ENCODE measurements at places on chromosomes 5 and 9.

GRCh38 chr5:89280103-89281037 is 397.4 kb upstream of the MEF2C start:
- no peak for DNase-seq

GRCh38 chr5:157993201-157993600 is 134.3 kb upstream of the CLINT1 start:
- DNase-seq: no peak

DNA sequence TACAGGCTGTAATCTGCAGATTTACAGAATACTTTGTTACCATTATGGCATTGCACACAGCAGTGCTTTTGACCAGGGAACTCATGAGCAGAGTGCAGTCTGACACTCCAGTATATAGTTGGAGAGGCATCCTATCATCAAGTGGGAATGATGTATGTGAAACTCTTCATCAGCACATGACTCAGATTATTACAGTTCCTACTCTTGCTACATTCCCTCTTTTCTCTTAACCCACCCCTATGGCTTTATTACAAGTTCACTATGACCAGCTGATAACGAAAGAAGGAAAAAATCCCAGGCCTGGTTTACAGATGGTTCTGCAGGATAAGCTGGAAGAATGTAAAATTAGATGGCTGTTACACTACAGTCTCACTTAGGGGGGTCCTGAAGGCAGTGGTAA is 385.9 kb downstream of the RASEF start:
- DNase-seq: no peak

DNA sequence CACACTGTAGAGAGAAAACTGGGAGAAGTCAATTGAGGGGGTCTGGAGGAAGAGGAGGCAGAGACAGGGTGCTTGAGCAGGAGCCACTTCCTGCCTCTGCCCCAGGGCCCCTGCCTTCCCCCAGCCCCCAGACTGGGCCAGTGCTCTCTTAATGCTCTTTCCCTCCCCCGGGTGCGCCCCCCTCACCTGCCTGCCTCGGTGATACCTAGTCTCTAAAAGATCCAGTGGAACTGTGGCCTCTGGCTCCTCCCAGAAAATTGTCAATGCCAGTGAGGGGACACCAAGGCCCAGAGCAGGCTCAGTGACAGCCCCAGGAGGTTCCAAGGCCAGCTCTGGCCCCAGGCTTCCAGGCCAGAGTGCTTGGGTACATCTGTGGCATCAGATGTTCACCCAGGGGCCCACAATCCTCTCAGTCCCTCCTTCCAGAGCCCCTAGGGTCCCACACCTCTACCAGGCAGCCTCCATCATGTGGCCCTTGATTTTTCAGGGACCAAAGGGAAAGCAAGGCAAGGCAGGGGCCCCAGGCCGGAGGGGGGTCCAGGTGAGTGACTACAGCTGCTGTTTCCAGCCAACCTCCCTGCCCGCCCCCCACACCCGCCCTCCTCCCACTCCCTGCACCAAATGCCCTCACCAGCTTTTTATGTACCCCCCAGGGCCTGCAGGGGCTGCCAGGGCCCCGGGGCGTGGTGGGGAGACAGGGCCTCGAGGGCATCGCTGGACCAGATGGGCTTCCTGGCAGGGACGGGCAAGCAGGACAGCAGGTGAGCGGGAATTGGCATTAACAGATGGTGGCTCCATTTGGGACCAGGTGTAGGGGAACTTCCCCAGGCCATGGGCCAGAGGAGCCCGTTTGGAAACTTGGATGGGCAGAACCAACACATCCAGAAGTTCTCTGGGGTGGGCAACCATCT is 33.1 kb upstream of the ORM1 start:
- DNase-seq: no peak

DNA sequence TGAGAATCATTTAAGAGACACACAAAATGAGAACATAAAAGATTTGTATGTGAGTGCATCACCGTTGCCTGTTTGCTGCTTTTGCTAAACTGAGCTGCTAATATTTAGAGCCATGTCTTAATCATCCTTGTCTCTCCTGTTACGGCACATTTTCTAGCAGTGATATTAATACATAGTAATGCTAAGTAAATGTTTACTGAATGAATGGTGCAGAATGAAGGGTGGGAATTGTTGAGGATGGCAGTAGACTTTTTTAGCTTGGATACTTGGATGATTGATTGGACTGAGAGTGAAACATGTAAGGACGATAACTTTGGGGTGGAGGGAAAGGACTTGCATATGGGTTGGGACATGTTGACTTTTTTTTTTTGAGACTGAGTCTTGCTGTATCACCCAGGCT is 102.3 kb upstream of the ABCA1 start:
- DNase-seq: no peak

- DNase-seq: no peak
Observed at GRCh38 chr5:126801992-126802294, 25.0 kb downstream of the LMNB1 start.

DNA sequence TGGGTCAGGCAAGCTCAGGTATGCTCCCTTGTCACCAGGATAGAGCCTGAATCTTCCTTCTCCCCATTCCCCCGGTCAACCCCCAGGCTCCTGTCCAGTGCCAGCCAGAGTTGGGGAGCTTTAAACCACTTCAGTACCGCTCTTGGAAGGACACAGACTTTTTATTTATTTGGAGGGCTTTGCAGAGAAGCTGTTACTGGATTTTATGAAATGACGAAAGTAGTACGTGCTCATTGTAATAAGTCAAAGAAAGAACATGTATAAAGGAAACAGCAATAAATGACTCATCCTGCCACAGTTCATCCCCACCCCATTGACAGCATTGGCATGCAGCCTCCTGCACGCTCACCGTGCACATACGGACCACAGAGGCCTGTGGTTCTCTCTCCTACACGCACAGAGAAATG is 230.3 kb downstream of the AUH start:
- DNase-seq: no peak

GRCh38 chr5:98458726-98459125 is 314.7 kb upstream of the RGMB start:
- no peak for DNase-seq

Measured in neural crest cell (in vitro differentiated cells).